Stimulated activated CD4-positive, alpha-beta T cell treated with anti-CD3 and anti-CD28 coated beads, Interleukin-2, amount 100 ng/mL, for 48 hours (primary cell): ENCODE measurements at places on chromosomes 4 and X.
A peak's percentile ranks its signal among the peaks of the same experiment; 100 is the strongest.

- no peak for DNase-seq
Measured at GRCh38 chrX:83829874-83830273, 31.1 kb upstream of the CYLC1 start.

- DNase-seq: peak; percentile 72
Measured at GRCh38 chrX:130091980-130092522, 18.2 kb downstream of the ELF4 start.

DNA sequence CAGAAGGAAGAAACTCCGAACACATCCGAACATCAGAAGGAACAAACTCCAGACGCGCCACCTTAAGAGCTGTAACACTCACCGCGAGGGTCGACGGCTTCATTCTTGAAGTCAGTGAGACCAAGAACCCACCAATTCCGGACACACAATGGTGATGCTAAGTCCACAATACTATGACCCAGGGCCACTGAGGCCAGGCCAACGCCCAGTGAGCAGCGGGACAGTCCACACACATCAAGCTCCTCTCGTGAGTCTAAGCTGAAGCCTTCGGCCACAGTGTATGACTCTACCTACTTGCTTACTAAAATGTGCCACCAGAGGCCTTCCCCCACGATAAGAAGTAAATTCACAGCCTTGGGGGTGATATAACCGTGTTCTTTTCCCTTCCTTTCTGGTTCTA is 10.2 kb upstream of the CDKN2AIP start:
- no peak for DNase-seq

DNA sequence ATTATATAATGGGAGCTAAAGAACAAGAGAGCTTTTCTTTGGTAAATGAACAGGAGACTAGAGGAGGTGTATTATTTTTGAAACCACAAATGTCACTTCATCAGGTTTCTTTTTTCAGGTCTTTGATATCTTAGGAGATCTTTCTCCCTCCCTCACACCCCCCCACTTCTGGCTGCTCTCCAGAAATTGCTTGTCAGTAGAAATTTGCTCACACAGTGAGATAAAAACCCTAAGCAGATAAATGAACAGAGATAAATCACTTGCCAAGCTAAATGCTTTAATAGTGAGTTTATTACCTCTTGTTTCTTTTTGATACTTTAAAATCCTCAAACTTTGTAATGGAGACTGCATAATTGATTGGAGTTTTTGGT is 421.2 kb upstream of the TENM3 start:
- DNase-seq: no peak

- DNase-seq: no peak
Measured at GRCh38 chr4:24322511-24322910, 261.8 kb downstream of the DHX15 start.
